ENCODE measurements at places on chromosomes 4 and X.
A peak's percentile ranks its signal among the peaks of the same experiment; 100 is the strongest.

DNA sequence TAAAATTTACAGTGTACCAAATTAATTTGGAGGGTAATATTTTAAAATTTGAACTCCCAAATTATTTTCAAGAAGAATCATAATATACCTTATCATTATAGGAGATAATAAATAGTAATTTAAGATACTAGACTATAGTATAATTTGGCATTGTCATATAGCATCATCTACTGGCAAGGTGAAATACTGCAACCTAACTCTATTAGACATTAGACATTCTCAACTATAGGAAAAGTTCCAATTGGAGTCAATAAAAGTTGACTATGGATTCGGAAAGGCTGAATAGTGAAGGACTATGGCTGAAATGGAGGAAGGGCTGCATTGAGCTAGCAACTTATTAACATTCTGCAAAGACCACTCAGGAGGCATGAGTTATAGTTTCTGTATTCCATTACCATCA lies 113.0 kb downstream of the PRDM5 start:
- no peak for DNase-seq

DNA sequence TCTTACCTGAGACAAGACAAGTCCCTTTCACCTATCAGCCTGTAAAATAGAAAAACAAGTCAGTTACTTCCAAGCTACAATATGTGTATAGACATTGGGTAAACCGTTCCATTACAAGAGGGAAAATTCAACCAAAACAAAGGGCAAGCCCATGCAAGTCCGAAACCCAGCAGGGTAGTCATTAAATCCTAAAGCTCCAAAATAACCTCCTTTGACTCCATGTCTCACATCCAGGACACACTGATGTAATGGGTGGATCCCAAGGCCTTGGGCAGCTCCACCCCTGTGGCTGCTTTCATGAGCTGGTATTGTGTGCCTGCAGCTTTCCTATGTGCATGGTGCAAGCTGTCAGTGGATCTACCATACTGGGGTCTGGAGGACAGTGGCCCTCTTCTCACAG lies 14.7 kb upstream of the FAM47B start:
- DNase-seq: no peak

- DNase-seq: no peak
Measured at GRCh38 chr4:170538821-170539473, 449.2 kb upstream of the AADAT start.

GRCh38 chrX:40176351-40177116 lies 78.8 kb upstream of the BCOR start:
- DNase-seq: no peak

DNA sequence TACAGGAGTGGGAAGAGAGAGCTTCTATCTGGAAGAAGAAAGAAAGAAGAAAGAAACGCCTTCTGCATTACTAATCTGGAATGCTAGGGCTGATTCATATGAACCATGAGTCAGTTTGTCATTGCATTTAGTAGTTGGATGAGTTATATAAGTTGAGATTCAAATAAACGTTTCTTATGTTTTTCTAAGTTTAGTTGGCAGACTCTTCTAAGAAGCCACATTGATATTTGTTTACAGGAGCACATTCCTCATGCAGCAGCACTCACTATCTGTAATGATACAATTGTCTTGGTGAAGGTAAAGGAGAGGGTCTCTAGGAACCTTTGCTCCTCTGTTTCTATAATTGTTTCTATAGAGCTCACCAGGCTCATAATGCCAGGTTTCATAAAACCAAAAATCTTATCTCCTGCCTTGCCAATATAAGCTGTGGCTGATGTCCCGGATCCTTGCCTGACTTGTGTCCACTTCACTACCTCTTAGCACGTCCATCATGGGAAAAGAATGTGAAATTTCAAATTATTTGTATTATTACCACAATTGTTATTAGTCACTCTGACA lies 39.5 kb downstream of the HOPX start:
- DNase-seq: peak; percentile 98

DNA sequence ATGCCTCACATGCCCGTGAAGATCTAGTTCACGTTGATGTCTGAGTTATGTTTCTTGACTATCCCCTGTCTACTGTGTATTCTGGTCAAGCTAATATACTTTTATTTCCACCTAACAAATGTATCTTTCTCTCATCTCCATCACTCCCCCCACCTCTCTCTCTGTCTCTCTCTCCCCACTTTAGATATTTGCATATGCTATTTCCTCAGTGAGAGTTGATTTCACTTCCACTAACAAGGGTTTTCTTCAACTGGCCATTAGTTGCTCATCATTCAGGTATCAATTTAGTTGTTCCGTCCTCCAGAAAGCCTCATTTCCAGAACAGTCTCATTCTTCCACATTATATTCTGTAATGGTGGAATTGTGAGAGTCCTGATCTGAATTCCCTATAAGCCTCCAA lies 1777.8 kb upstream of the TENM3 start:
- DNase-seq: no peak

GRCh38 chr4:55765070-55765469 lies 54.5 kb upstream of the EXOC1L start:
- no peak for DNase-seq

DNA sequence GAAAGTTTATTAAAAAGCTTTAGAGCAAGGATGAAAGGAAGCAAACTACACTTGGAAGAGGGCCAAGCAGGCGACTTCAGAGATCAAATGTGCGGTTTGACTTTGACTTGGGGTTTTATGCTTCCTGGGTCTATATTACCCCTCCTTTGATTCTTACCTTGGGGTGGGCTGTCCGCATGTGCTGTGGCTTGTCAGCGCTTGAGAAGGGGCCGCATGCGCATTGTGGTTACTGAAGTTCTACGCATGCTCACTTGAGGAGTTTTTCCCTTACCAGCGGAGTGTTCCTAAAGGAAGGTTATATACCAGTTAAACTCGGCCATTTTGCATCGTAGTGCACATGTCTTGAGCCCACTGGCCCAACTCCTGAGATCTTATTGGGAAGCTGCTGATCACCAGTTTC lies 9.9 kb downstream of the ZNF157 start:
- DNase-seq: peak; percentile 56

GRCh38 chr4:173242466-173243250 lies 74.0 kb downstream of the GALNT7 start:
- peak; percentile 7 for DNase-seq

GRCh38 chrX:39258331-39258730 lies 457.1 kb downstream of the MID1IP1 start:
- no peak for DNase-seq

GRCh38 chr4:146975527-146975926 lies 29.9 kb upstream of the TTC29 start:
- DNase-seq: no peak

DNA sequence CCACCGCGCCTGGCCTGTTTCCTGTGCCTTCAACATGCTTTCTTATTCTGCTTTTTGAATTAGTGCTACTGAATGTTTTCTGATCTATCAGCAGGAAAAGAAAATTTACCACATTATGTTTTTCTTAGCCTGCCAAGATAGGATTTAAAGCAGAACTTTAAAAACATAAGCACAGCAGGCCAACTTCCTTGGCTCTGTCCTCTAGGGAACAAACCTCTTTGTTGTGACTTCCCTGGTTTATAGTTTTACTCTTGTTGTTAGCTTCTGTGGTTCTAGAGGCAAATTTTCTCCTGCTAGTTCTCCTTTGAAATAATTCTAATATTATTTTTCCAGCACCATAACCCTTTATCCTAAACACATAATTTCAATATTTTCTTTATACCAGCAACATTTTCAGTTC lies 605.1 kb downstream of the ADGRL3 start:
- DNase-seq: no peak

DNA sequence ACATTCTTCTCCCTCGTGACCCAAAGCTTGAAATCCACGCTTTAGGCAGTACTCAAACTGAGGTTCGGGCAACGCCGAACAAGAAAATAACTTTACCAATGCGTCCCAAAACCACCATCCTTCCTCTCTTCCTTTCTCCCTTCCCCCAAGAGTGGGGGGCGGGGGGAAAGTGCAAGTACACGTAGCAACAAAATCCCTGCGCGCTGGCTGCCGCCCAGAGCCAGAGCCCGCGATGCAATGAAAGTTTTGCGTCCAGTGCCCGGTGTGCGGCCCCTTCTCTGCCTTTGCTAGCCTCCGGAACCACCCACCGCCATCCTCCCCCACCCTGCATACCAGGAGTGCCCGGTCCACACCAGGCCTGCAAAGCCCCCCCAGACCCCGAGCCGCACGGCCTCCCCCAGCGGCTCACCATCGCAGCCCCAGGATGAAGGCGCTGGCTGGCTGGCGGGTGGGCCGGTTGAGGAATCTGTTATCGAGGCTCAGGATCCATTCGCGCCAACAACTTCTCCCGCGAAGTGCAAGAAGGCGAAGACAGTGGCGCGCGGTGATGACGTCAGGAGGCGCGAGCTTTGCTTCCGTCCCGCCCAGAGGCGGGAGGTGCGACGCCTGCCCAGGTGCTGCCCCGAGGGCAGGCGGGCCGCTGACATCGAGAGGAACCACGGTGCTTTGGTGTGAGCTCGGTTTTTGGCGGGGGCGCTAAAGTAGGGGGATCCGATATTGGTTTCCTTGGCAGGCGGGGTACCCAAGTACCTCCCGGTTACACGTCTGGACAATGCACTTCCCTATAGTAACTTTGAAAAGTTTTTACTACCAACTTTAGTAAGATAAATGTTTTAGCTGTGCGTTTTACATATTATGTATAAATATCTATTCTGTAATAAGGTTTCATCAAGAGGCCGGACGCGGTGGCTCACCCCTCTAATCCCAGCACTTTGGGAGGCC lies at the start of gene RFC1:
Gene RFC1 (minus strand): TSS at position 533 of the 942 bp plus-strand sequence. CDS start 121 bp downstream, at position 412.
- DNase-seq: peak; percentile 79

DNA sequence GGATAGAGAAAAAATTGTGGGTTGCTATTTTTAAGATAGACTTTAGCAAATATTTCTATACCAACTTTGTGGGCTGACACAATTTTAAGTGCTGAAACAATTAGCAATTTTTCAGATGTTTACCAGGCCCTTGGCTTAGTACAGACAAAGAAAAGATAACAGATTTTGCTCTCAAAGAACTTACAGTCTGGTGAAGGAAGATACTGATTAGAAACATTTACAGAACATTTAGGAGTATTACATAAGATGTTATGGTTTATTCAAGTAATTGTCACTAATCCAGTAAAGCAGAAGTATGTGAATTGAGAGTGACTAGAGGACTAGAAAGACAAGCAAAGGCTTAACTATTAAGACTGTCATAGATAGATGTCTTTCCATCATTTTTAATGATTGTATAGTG lies 35.3 kb upstream of the NDUFC1 start:
- DNase-seq: no peak

GRCh38 chr4:134122903-134123302 lies 78.7 kb downstream of the PABPC4L start:
- no peak for DNase-seq

DNA sequence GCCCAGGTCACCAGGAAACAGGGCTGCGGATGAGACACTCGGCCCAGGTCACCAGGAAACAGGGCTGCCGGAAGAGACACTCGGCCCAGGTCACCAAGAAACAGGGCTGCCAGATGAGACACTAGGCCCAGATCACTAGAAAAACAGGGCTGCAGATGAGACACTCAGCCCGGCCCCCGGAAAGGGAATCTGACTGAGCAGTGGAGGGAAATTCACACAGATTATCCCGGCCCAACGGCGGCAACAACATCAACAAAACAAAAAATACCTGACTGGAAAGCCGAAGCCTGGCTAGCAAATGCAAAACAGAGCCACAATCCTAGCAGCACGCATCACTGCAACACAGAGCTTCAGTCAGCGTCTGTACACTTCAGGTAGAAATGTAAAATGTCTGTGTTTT lies 20.7 kb downstream of the AFAP1 start:
- no peak for DNase-seq

DNA sequence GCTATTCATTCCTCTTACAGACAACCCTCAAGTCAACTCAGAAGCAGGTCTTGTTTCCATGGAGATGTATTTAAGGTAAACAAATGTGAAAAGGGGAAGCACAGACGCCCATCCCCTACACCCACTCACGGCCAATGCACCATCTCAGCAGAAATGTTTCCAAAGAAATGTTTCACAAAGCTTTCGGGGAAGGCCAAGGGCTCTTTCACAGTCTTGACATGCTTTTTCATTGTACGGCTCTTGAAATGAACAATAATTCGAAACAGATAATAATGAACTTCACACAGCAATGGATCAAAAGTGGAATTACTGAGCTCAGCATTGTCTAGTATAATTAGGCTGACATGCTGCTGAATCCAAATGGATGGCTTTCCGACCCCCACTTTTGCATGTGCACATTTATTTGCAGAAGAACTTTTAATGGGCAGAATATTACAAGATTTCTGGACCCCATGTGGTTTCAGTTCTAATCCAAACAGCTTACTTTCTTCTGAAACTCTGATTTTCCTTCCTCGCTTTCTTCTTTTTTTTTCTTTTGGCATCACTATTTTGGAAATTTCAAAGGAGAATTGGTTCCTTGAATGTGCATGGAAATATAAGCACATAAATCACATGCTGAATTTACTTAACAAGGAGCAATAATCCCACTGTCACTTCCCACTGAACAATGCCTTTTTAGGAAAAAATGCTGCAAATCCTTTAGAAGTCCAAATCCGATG lies 160.9 kb downstream of the SMIM20 start:
- no peak for DNase-seq

- DNase-seq: no peak
Measured at GRCh38 chr4:81429031-81429430, 42.7 kb downstream of the RASGEF1B start.

DNA sequence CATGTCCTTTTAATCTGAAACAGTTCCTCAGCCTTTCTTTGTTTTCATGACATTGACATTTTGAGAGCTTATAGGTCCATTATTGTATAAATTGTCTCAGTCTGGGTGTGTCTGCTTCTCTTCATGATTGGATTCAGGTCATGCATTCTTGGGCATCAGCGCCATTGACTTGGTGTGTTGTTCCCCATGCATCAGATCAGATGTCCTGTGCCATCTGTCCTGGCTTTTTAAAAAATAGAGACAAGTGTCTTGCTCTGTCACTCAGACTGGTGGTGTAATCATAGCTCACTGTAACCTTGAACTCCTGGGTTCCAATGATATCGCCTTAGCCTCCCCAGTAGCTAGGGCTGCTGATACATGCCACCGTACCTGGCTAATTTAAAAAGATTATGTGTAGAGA lies 55.7 kb downstream of the TBC1D14 start:
- DNase-seq: no peak

- DNase-seq: peak; percentile 23
Measured at GRCh38 chr4:99945718-99946355, 581 bp downstream of the DNAJB14 start.

DNA sequence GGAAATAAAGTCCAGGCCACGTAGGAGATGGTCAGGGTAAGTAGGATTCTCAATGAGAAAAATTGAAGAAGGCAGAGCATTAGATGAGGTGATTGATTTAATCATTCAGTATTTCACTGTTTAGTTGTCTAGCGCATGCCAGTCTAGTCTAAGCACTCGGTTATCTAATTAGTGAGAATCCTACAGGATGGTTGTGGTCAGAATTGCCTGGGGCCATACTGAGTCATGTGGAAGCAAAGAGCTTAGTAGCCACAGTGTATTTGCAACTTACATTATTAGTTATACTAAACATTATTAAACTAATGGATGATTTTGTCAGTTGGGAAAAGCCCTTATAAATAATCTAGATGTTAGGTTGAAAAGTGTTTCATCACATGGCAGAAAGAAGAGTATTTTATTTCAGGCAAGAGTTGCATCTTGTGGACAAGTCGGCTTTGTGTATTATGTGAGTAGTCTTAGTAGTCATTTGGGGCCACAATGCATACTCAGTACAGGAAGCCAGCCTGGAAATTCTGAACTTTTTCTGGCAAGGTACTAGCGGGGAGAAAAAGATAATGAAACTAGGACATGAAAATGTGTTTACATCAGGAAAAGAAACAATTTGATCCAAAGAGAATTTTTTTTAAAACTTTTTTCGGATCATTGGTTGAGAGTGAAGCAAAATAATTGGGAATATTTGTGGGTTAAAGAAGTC lies 31.9 kb downstream of the CPEB2 start:
- DNase-seq: peak; percentile 40

- DNase-seq: peak; percentile 33
Measured at GRCh38 chr4:151329217-151330007, 4.0 kb upstream of the SH3D19 start.

Measured in HT1080 (cell line).